Fibroblast of mammary gland (primary cell): ENCODE measurements at places on chromosomes 16 and 17.

DNA sequence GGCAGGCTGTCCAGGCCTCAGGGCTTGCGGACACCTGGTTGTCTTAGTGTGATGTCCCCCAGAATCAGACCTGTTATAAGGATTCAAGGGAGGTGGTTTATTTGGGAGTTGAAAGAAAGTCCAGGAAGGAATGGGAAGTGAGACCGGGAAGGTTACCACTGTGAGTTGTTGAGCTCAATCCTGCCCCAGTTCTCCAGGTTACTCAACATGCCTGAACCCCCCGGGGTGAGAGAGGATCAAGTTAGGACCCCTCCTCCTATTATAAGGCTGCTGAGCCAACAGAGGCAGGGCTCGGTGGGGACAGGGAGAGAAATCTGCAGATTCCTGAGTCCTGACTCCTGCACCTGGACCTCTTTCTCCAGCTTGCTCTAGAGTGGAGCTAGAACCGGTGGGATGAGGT, 86.4 kb downstream of the MRM1 start:
- no peak for DNase-seq

DNA sequence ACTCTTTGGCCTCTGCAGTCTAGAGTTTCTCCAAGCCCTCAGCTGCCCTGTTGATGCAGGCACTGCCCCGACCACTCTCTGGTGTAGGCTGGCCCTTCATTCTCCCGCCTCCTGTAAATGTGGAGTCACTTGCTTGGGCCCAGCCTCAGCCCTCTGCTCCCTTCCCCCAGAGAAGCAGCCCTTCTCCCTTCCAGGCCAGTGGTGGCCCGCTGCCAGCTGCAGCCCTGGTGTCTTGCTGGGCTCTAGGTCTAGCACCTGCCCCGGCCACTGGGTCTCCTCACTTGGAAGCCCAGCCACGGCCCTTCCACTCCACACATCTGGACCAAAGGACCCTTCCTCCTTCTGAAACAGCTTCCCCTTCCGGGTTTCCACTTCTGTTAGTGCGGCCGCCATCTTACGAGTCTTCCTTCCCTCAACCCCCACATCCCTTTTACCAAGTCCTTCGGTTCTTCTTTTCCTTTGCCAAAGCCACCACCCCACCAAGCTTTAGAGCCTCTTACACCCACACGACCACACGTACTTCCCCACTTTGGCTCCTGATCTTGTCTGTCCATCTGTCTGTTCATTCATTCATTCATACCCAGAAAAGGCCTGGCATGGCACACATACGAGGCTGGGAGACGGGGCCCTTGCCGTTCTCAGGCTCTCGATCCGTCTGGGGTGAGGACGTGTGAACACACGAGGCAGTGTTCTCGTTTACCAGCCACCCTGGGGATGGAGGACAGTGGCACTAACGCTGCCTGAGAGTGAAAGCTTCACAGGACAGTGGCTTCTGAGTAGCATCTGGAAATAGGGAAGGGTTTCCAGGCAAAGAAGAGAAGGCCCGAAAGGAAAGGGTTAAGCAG, 68.0 kb downstream of the ABR start:
- DNase-seq = no peak

- DNase-seq = peak; percentile 100
Measured at GRCh38 chr17:40485851-40486521, 15.4 kb downstream of the TNS4 start.

GRCh38 chr16:14013571-14014283, 57.4 kb upstream of the MRTFB start:
- peak; percentile 99 for DNase-seq

DNA sequence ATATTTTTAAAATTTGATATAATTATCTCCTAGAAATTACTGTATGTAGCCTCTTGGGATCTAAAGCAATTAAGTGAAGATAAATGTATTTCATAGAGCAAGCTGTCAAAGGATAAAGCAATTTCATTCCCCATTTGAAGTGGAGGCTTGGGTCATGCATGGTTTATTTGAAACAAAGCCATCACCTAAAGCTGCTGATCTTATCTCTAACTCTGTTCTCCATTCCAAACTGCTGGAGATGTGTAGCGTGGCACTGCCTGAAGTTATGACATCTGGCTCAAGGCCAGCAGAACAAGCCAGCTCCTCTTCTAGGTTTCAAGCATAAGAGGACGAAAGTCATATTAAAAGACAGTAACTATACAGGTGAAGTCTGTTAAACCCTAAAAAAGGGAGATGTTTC, 83.9 kb downstream of the HIC1 start:
- DNase-seq = no peak

DNA sequence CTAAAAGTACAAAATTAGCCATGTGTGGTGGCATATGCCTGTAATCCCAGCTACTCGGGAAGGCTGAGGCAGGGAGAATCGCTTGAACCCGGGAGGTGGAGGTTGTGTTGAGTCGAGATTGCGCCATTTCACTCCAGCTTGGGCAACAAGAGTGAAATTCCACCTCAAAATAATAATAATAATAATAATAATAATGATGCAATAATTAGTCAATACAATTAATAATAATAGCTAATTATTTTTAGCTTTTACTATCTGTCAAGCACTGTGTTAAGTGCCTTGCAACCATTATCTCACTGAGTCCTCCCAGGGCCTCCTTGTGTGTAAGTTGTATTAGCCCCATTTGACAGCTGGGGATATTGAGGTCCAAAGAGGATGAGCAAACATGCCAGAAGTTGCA, 14.3 kb upstream of the HS3ST3A1 start:
- DNase-seq = no peak

GRCh38 chr16:27780468-27781194, 230.7 kb downstream of the KATNIP start:
- peak; percentile 26 for DNase-seq

GRCh38 chr16:381012-381788, 578 bp downstream of the PGAP6 start:
- no peak for DNase-seq

- no peak for DNase-seq
Measured at GRCh38 chr16:83856792-83857191, 42.1 kb upstream of the MLYCD start.

DNA sequence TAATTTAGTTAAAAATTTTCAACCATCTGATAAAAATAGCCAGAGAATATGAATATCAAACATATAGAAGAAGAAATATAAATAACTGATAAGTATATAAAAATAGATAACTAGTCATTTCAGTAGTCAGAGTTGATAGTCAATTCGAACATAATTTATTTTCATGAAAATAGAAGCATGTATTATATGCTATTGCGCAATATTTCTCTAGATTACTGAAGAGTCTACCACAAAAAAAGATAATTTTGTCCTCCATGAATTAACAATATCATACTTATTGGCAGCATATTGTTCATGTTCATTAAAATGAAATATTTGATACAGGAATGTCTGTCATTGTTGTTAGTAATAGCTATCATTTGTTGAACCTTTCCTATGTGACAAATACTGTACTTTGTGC, 376.2 kb upstream of the TOM1L1 start:
- no peak for DNase-seq

DNA sequence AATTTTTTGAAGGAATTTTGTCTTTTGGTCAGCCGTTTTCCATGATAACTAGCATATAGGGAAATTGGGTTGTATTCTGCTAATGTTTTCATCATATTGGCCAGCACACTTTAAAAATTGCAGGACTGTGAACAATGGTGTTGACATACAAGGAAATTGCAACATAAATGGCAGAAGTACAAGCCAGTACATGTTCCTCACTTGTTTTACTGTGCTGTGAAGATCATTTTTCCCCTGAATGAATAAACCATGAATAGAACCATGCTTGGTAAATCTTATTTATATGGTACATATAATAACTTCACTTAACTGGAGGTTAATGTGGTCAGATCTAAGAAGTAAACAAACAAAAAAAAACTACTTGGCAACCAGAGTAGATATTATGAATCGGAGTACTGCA, 22.8 kb downstream of the OMG start:
- peak; percentile 84 for DNase-seq

DNA sequence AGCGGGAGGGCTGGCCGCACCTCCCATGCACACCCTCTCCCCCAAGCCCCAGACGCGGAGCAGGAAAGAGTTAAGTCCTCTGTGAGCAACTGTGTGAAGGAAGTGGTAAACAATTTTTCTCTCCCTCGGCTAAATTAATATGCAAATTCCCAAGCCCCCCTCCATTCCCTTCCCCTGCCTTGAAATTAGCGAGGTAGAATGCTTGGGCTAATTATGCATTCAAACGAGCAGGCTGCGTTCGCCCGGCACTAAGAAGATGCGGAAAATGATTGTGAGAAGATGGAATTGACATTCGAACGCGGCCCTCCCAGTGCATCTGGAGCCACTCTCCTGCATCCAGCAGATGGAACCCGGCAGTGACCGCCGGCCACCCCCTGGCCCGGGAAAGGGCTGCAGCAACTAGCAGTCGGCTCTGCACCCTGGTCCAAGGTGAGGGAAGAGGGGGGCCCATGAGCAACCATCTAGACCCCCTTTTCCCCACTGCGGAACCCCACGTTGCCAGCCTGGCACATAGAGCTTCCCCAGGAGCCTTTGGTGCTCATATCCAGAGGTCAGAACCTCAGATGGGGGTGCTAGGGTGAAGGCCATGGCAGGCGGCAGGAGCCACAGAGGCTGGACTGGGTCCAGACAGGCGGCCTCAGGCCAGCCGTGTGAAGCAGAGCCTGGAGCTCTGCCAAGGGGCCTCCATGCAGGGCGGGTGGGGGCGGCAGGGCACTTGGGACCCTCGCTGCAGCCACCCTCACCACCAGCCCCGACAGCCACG, 49.1 kb upstream of the ACSF3 start:
- no peak for DNase-seq

- no peak for DNase-seq
Measured at GRCh38 chr17:13157656-13158055, 139.8 kb upstream of the ELAC2 start.

GRCh38 chr16:15961571-15962090, 12.2 kb downstream of the ABCC1 start:
- no peak for DNase-seq

- no peak for DNase-seq
Measured at GRCh38 chr16:79097771-79098170, 502.8 kb downstream of the MAF start.

GRCh38 chr16:61005952-61006351, 1030.3 kb downstream of the CDH8 start:
- DNase-seq = no peak

- no peak for DNase-seq
Measured at GRCh38 chr17:63282455-63282854, 163.7 kb downstream of the CYB561 start.

GRCh38 chr17:12974005-12974531, 43.8 kb downstream of the ELAC2 start:
- no peak for DNase-seq

DNA sequence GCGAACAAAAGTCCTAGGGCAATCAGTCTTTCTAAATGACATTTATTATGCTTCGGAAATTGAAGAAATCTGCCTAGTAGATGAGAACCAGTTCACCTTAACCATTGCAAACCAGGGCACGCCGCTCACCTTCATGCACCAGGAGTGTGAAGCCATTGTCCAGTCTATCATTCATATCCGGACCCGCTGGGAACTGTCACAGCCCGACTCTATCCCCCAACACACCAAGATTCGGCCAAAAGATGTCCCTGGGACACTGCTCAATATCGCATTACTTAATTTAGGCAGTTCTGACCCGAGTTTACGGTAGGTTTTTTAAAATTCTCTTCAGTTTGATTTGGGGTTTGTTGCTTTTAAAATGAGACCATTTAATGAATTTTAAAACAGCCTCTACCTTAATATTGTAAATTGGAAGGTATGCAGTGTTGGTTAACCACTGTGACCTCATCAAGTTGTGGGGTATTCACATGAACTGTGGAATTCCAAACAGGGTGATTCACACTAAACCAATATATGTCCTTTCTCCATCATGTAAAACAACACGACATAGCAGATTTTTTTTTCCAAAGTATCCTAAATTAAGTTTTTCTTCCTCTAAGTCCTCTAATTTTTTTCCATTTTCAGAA, 6.2 kb upstream of the EVI2A start:
- DNase-seq = peak; percentile 93

DNA sequence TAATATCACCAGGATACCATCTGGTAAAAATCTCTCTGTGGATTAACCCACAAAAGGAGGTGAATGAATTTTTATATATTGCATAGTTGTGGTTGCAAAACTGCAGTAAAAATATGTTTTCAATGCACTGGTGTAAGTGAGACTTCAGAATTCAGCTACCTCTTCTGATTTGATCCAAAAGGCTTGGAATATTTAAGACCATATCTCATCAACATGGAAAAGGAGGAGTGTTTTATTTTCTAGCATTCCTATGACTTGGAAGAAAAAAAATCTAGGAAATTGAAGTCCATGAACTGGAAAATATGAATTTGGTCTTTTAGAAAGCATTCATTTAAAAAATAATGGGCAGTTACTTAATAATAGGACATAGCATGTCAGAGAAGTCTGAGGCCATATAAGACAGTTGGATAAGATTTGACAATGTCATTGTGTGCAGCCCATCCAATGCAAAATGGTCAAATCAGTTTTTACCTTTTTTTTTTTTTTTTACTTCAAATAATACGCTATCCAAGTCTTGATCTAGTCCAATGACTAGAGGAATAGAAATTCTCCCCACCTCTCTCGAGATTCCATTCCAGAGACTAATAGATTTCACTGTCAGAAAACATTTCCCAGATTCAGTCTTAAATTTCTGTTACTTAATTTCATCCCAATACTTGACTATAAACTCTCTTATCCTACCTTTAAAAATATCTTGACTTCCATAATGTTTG, 364.9 kb upstream of the PMFBP1 start:
- DNase-seq = peak; percentile 7

GRCh38 chr17:13984956-13985355, 84.3 kb upstream of the COX10 start:
- no peak for DNase-seq

GRCh38 chr17:27513849-27514248, 57.6 kb downstream of the KSR1 start:
- DNase-seq = no peak

- no peak for DNase-seq
Measured at GRCh38 chr17:48290378-48290777, 139.6 kb downstream of the SKAP1 start.

- DNase-seq = no peak
Measured at GRCh38 chr17:50793007-50793406, 25.7 kb upstream of the ANKRD40CL start.

DNA sequence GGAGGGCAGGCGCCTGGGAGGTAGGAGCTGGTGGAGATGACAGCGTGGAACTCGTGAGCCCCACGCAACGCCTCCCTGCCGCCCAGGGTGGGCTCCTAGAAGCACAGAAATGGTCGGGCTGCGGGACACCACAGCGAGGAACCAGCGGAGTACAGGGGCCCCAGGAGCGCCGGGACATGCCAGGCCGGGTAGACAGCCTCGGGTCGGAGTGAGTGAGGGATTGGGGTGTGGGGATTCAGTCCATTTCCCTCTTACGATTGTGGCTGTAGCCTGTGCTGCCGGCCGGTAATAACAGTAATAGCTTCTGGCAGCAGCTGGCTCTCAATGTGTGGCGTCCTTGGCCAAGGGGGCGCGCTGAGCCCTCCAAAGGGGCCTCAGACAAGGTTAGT, 12.2 kb upstream of the CES3 start:
- DNase-seq = no peak

GRCh38 chr17:46179375-46179999, 13.7 kb downstream of the KANSL1 start:
- no peak for DNase-seq

DNA sequence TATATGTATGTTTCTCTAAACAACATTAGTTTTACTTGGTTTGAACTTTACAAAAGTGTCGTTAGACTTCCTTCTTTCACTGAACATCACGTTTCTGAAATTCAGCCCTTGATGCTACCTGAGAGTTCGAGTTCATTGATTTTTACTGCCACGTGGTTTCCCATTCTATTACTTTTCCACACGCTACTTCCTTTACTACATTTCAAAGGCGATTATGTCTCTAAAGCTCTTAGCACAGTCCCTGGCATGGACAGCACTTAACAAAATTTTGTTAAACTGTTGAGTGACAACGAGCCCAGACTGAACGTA, 15.9 kb upstream of the ARHGAP17 start:
- DNase-seq = no peak
